ENCODE measurements at places on chromosomes 1 and 21.

- no peak for DNase-seq
Measured at GRCh38 chr1:8875216-8875861, 3.1 kb downstream of the ENO1 start.

- no peak for DNase-seq
Measured at GRCh38 chr21:34970167-34970500, 79.0 kb downstream of the RUNX1 start.

GRCh38 chr1:226576601-226577000, 28.0 kb downstream of the STUM start:
- DNase-seq, result no peak

GRCh38 chr1:9705337-9706093, 54.0 kb downstream of the PIK3CD start:
- DNase-seq, result no peak

DNA sequence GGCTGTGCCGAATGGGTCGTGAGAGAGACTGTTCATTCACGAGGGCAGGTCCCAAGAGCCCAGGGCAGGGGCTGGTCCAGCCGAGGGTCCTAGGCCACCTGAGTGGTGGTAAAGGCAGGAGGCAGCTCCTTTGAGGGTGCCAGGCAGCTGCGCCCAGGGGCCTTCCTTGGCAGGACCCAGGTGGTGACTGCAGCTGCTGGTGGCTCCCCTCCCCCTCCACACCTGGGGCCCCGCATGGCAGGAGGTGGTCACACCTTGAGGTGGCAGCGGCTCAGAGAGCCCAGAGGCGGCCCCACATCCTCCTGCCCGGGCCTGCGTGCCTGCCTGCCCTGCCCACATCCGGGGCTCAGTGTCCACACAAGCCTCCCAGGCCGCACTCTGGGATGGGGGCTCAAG, 9.8 kb upstream of the PLCH2 start:
- no peak for DNase-seq

GRCh38 chr1:44089371-44090048, 29.1 kb upstream of the KLF17 start:
- DNase-seq, result no peak

DNA sequence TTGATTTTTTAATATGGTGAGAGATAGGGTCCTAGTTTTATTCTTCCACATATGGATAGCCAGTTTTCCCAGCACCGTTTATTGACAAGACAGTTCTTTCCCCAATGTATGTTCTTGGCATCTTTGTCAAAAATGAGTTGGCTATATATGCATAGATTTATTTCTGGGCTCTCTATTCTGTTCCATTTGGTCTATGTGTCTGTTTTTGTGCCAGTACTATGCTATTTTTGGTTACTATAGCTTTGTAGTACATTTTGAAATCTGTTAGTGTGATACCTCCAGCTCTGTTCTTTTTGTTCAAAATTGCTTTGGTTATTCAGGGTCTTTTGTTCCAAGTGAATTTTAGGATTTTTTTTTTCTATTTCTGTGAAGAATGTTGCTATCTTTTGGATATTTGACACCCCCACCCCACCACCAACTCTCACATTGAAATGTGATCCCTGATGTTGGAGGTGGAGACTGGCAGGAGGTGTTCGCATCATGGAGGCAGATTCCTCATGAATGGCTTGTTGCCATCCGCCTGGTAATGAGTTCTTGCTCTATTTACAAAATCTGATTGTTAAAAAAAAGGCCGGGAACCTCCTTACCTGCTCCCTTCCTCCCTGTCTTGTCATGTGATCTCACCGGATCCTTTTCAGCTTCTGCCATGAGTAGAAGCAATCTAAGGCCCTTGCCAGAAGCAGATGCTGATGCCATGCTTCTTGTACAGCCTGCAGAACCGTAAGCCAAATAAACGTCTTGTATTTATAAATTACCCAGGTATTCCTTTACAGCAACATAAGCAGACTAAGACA, 54.8 kb upstream of the KRTAP19-8 start:
- DNase-seq, result no peak

DNA sequence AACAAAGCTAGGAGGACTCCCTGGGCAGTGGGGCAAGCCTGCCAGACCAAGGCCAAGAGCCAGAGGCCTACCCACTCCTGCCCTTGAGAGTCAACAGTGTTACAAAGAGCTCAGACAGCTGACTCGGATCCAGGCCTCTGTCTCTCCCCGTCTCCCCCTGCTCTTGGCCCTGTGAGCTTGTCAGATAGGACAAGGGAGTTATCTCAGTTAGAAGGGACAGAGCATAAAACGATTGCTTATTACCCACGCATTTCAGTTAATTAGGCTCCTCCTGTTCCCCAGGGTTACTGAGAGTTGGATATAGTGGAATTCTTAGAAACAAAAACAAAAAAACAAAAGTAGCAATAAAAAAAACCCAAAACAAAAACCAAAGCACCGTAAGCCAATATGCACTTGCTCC, 1.3 kb downstream of the SLC41A1 start:
- no peak for DNase-seq

GRCh38 chr1:116431870-116432500, 58.9 kb downstream of the ATP1A1 start:
- no peak for DNase-seq

DNA sequence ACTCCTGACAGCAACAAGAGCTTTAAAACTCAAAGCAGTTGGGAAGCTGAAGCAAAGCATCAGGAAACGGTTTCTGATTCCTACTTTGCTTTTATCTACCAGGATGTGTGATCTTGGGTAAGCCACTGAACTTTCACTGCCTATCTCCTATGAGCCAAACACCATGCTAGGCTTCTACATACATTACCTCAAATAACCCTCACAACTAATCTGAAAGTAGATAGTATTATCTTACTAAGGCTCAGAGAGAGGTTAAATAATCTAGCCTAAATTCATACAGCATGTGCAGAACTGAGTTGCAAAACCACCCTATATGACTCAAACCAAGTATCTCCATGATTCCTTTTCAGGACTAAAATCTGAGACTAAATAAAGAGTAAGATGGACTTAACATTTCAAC, 83.8 kb downstream of the EVI5 start:
- DNase-seq, result peak; percentile 10

- DNase-seq, result no peak
Measured at GRCh38 chr1:58774027-58774426, 9.8 kb downstream of the JUN start.

GRCh38 chr1:202194328-202194648, 689 bp downstream of the LGR6 start:
- DNase-seq, result no peak

- DNase-seq, result peak; percentile 36
Measured at GRCh38 chr1:24793447-24794129, 48.3 kb downstream of the CLIC4 start.

DNA sequence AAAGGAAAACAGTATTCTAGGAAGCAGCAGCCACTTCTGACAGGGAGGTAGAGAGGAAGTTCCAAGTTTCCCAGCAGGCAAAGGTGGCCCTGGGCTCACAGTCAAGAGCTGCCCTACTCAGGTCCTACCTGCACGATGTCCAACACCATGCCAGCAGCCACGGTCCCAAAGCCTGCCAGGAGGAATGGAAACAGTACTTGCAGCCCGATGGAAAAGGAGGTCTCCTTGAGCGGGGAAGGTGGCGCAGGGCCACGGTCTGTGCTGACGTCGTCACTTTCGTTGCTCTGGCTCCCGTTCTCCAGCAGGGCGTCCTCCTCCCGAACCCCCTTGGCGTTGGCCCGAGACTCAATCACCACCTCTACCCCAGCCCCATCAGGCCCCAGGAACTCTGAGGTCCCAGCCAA, 3.1 kb downstream of the SLC41A1 start:
- DNase-seq, result no peak

DNA sequence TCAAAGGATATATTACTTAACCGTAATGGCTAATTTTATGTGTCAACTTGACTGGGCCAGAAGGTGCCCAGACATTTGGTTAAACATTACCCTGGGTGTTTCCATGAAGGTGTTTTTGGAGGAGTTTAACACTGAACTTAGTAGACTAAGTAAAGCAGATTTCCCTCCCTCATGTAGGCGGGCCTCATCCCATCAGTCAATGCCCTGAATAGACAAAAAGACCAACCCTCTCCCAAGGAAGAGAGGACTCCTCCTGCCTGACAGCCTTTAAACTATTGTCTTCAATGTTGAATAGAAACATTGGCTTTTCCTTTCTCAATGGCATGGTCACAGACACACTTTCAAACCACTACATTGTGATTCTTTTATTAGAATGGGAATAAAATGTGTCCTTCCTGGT, 121.9 kb downstream of the SETD4 start:
- DNase-seq, result no peak

DNA sequence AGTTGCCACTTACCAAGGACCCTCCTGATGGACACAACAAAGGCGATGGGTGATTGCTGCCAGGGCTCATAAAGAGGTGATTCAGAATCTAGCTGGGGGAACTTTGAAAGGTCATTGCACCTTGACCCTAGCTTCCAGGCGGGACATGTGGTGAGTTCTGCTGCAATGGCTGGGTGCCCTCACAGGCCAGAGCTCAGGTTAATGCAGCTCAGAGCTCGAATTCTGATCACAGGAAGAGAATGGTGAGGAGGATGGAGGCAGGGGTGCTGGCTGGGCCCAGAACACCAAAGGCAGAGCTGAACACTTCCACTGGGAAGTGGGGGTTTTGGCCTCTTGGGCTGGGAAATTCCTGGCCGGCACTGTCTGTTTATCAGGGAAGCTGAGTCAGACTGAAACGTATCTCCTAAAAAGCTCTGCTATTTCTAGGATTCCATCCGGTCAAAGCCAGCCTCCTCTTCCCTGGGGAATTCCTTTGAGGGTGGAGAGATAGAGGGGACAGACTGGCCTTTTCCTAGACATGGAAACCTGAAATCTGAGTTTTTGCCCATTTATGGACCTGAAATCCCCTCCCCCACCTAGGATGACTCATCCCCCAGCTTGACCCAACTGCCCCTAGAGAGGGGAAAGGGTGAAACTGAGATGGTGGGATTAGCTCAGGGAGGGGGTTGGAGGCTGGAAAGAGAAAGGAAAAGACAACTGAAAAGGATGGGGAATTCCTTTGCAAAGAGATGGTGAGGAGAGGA, 27.2 kb downstream of the NUAK2 start:
- peak; percentile 49 for DNase-seq

GRCh38 chr1:157105988-157106812, 6.6 kb upstream of the ETV3L start:
- peak; percentile 23 for DNase-seq

DNA sequence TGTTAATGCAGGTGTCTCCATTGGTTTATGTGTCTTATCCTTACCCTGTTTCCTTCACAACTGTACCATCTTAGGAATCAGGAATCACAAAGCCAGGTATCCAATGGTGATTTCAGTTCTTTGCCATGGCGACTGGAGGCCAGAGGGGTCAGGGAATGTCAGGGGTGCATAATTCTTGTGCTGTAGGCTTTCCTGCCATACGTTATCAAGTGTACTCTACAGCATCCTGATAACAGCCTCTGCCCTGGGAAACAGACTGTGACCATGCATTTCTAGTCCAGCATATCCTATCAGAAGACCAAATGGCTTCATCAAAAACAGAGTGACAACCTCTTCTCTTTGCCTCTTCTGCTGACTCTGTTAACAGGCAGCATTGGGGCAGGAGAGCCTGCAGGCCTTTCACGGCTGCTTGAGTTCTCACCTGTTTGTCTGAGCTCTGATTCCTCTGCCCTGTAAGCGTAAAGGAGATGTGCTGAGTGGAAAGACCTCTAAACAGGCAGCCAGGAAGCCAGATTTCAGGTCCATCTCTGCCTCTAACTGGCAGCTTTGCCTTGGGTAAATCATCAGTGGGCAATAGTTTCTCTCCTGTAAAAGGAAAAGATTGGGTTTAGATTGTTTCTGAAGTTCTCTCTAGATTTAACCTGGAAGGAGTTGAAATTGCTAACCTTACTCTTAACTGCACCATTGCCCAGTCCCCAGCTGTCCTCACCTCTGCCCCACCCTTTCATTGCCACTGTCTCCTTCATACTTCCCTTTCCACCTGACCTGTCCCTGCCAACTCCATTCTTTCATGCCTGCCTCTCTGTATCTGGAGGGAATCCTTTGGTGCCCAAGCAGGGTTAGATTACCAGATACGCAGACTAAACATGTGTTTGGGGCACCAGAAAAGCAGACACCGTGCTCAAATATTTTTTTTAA, 80.2 kb downstream of the LRRC8D start:
- DNase-seq, result no peak

DNA sequence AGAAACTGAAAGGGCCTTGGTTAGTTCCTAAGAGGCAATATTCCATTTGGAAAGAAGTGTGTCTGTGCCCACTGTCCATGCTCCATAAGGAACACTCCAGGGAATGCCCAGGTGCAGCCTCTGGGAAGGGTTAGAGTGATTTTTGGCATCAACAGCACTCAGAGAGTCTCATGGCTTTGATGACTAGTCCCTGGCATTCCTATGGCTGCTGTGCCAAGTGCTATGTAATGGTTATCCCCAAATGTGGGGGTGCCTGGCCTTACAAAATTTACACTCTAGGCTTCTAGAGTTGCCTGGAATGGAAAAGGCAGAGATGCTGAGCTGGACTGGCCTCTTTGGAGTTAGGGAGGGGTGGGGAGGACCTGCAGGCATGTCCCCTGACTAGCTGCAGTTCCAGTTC, 75.0 kb upstream of the BCAR3 start:
- no peak for DNase-seq

DNA sequence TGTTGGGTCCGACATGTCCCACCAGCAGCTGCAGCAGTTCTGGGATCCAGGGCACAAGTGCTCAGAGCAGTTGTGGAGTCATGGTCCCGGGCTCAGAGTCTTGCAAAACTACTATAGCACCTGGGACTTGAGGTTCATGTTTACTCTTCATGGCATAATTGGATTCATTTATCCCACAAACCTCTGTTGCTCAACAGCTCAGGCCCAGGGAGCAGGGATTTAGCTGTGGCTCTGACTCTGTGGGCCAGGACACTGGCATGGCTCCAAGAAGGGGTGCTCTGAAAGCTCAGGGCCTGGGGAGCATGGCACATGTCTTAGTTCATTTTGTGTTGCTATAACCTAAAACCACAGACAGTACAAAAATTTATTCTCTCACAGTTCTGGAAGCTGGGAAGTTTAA, 626.7 kb upstream of the ADGRL2 start:
- DNase-seq, result no peak

DNA sequence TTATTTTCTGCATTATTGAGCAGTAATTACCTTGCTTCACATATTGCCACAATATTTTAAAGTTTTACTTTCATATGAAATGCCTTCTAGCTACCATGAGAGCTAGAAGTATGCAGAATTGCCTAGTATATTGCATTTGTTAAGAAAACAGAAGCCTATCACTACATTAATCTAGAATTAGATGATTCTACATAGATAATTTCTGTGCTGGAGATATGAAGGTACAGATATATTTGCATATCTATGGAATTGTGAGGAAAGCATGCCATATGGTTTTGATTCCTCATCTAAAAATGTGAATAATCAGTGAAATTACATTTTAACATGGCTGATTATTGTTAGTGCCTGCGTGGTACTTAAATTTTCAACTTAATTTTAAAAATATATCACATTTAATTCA, 1418.3 kb downstream of the NCAM2 start:
- DNase-seq, result no peak

DNA sequence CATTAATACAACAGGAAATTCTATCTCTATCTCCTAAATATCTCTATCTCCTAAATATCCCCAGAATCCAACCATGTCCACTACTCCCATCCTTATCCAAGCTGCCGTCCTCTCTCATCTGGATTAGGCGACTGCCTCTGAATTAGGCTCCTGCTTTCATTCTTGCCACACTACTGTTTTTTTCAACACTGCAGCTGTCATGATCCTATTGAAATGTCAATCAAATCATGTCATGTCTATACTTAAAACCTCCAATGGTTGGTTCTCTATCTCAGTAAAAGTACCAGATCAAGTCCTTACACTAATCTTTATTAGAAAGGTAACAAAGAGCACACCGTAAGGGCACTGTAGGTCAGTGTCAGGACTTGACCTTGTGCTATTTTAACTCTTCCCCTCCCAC, 82.0 kb upstream of the NFIA start:
- no peak for DNase-seq
